Activated CD4-positive, alpha-beta T cell treated with anti-CD3 and anti-CD28 coated beads, Interleukin-2, Interleukin-6, amounts not matched to agents 100 ng/mL and 50 ng/mL, durations not matched to agents 16 hours and 8 hours (primary cell): ENCODE measurements at places on chromosomes 1 and 21.
A peak's percentile ranks its signal among the peaks of the same experiment; 100 is the strongest.

DNA sequence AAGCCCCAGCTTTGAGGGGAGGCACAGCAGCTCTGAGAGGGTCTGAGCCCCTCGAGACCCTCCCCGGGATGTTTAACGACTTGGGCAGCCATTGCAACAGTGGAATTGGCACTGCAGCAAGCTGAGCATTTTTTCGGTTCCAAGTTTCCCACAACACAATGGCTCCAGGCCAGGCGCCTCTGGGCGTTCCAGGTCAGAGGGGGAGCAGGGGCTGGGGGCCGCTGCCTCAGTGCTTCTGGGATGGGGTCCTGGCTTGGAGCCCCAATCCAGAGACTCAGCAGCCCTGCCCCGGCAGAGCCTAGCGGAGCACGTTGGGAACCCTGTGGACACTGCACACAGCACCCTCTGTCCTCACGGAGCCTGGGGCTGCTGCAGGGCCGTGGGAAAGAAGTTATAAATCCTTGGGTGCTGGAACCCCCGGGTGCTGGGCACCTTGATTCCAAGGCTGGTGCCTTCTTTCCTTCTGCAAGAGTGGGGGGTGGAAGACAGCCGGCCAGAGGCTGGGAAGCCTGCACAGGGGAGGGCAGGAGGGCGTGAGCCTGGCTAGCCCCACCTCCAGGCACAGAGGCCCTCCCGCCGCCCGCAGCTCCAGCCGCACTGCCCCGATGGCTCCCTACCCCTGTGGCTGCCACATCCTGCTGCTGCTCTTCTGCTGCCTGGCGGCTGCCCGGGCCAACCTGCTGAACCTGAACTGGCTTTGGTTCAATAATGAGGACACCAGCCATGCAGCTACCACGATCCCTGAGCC, 50.1 kb downstream of the COL18A1 start:
- no peak for DNase-seq

DNA sequence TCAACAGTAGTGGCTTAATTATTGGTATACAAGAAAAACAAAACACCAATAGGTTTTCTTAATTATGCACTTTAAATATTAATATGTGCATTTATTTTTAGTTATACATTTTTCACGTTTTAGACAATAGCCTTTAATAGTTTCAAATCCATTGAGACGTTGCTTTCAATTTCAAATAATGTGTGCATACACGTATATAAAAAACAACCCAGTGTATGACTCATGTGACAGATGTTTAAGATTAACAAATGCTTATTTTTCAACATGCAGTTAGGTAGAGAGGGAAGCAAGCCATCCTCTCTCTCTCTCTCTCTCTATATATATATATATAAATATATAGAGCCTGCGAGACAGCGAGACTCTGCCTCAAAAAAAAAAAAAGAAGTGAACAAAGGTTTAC, 24.3 kb downstream of the EYA3 start:
- DNase-seq = no peak

DNA sequence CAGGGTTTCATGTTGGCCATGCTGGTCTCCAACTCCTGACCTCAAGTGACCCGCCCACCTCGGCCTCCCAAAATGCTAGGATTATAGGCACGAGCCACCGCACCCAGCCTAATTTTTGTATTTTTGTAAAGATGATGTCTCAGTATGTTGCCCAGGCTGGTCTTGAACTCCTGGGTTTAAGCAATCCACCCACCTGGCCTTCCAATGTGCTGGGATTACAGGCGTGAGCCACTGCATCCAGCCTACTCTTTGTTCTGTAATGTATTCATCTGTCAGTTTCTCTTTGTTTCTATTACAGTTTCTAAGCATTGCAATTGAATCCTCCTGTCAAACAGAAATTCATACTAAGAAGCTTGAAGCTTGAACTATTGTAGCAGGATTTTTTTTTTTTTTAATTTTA, 54.8 kb upstream of the RCC1 start:
- DNase-seq = no peak

GRCh38 chr1:228903434-228904071, 168.3 kb downstream of the RHOU start:
- DNase-seq = no peak

- DNase-seq = no peak
These were observed 62.4 kb downstream of the KIRREL1 start for GRCh38 chr1:158055854-158056253.

DNA sequence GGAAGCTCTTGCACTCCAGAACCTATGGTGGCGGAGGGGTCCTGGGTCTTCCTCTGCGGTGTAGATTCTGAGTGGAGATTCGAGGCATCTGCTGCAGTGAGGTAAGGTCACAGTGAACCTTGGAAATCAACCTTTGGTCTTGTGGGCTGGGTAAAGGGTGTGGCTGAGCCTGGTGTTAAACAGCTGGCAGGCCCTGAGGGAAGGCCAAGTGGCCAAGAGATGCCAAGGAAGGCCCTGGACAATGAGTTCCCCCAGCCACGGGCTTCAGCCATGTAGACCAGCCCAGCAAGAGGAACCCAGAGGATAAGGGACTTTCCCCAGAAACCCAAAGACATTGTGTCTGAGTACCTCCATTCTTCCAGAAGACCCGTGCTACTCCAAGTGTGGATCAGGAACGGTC, 137.2 kb upstream of the ETS2 start:
- DNase-seq = no peak

GRCh38 chr1:168422203-168422847, 121.5 kb downstream of the XCL2 start:
- DNase-seq = no peak

GRCh38 chr1:202233171-202233570, 39.6 kb downstream of the LGR6 start:
- DNase-seq = no peak

GRCh38 chr1:4071653-4072052, 171.6 kb upstream of the C1orf174 start:
- no peak for DNase-seq

DNA sequence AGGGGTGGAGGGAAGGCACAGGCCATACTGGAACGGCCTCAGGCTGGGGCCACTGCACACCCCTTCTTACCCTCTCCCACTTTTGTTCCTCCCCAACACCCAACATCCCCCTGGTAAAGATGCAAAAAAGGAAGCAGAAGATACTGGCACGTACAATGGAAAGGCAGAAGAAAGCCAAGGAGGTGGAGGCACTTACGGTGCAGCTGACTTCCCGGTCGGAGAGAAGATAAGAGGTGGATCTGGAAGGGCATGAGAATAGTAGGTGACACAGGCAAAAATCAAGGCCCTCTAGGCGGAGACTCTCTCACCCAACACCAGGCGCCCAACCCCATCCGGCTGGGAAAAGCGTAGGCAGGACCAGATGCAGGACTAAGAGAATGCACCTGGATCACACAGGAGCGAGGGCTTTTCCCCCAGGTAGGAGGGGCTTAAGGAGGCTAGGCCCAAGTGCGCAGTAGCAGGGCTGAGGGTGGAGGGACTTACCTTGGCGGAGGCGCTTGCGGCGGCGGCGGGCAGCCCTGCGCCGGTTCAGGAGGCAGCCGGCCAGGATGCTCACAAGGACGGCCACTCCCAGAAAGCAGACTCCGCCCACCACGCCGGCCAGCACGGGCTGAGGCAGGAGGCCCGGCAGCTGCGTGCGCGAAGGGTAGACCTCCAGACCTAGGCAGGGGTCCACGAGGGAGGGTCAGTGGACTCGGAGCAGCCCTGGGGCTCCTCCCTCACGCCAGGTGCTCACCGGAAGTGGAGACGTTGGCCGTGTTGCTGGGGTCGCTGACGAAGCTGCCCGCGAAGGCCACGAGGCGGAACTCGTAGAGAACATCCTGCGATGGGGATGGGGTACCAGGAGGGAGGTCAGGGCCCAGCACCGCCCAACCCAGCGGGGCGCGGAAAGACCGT, 4.1 kb upstream of the TAGLN2 start:
- no peak for DNase-seq

GRCh38 chr1:38071312-38072256, 25.0 kb upstream of the POU3F1 start:
- peak; percentile 36 for DNase-seq

GRCh38 chr1:88061492-88062177, 622.4 kb upstream of the PKN2 start:
- DNase-seq = peak; percentile 11

- DNase-seq = no peak
These were observed 131.2 kb downstream of the AKT3 start for GRCh38 chr1:243718893-243719292.

DNA sequence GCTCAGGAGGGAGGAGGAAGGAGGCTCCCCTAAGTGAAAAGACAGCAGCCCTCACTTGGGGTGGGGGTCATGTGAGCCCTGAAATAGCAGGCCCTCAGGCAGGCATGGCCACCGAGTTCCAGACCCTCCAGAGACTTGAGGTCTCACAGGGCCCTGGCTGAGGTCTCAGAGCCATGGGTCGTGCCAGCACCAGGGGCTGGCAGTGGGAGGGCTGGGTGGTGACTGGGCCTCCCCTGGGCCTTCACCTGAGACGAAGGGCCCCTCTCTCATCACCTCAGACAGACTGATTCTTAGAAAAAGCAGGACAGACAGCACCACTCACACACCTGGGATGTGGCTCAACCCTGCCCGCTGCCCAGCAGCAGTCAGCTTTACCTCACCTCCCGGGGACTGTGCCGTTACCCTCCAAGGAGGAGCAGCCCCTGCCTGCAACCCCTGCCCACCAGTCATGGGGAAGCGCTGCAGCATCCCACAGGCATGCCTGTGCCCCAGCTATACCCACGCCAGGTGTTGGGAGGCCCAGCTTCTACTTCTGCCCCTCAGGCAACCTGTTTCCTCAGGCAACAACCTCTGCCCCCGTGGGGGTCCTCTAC, 42.6 kb upstream of the LRP8 start:
- DNase-seq = no peak

GRCh38 chr1:92879316-92879968, 47.6 kb downstream of the RPL5 start:
- no peak for DNase-seq

- DNase-seq = no peak
These were observed 57.0 kb downstream of the PLEKHA6 start for GRCh38 chr1:204302769-204303168.

DNA sequence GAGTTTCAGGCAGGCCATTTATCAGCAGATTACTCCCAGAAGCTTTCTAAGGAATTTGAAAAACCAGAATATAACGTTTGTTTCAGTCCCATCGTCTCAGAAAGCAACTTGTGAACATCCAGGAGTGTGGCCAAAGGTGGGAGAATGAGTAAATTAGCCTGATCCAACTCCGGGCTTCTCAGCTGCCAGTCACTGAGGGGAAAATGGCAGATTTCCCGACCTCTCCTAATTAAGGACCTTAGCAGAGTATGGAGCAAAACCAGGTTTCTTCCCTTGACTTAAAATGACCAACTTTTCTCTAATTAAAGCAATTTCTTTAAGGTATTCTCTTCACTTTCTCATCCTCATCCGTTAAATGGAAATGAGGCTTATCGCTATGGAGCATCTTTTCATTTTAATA, 1.0 kb downstream of the CORT start:
- no peak for DNase-seq

- DNase-seq = no peak
These were observed 8.7 kb downstream of the NFASC start for GRCh38 chr1:204879351-204879750.

DNA sequence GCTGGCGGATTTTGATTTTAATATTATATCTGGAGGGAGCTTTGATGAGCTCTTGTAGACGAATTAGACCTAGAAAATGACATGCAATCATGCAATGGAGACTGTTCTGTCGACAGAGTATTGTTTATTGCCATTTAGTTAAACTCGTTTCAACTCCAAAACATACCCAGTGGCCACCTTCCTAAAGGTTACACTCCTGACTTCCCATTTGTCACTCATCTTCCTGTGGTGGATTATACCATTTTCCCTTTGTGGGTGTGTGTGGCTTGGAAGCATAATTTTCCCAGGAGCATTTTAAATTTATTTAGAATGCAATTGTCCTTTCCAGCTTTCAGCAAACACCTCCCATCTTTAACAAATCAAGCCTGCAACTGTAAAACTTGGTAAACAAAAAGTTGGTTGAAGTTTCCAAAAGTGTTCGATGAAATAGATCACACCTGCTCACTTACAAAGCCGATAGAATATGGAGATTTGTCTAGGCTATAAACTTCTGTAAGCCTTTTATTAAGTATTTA, 266.6 kb downstream of the GRIK1 start:
- no peak for DNase-seq

- no peak for DNase-seq
These were observed 44.4 kb downstream of the ATP2B4 start for GRCh38 chr1:203671047-203671446.

GRCh38 chr21:44568667-44569556, 4.6 kb upstream of the KRTAP10-4 start:
- no peak for DNase-seq

GRCh38 chr1:22521692-22522091, 41.6 kb upstream of the EPHA8 start:
- DNase-seq = no peak

DNA sequence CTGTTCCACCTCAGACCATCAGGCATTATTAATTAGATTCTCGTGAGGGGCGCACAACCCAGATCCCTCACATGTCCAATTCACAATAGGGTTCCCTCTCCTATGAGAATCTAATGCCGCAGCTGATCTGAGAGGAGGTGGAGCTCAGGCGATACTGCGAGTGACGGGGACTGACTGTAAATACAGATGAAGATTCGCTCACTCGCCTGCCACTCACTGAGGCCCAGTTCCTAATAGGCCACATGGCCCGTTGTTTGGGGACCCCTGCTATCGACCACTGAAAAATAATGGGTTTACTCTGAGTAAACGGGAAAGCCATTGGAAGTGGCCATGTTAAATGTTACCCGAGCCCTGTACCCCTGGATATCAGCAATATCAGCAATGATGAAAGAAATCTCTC, 65.9 kb downstream of the GRIK1 start:
- no peak for DNase-seq

DNA sequence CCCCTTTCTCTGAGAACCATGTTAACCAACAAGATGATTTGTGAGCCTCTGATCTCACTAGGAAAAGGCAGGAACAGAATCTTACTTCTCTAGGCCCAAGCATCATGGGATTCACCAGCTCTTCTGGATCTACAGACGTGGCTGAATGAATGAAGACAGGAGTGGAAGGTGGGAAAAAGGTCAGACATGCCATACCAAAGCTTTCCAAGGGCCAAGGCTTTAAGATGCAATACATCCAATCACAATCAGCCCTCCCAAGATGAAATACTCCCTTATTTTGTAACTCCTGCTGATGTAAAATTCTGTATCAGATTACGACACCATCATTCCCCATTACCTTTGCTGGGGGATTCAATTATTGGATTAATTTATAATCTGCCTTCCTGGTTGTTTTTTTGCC, 80.9 kb downstream of the SSBP3 start:
- no peak for DNase-seq

DNA sequence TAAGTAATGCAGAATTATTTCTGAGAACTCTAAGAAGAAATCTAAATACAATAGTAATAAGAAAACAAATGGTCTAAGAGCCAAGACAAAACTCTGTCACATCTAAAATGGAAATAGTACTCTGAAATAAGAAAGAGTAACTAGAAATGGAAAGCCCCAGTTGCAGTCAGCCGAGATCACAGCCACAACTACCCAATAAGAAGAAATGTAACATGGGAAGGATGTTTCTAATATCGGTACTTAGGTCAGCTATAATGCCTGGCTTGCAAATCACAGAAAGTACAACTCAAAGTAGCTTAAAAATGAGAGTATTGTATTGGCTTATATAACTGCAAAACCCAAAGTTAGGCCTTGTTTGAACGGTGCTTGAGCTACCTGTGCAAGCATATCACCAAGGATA, 58.6 kb upstream of the USP25 start:
- DNase-seq = no peak

GRCh38 chr1:5466487-5466886, 525.7 kb downstream of the NPHP4 start:
- DNase-seq = no peak

- no peak for DNase-seq
These were observed 641.1 kb upstream of the B3GALT2 start for GRCh38 chr1:193827516-193827915.
